ENCODE measurements at places on chromosomes 2 and 18. TPM values are rescaled to one million over a fixed set of nuclear protein-coding genes. Genes with fewer than 3 reads are reported as not detected.

SPP2 gene
- total RNA-seq: not detected

GKN2 gene
- total RNA-seq: not detected

UBXN2A gene
- total RNA-seq: 16.9 TPM

NTSR2 gene
- total RNA-seq: not detected

CYP27A1 gene
- total RNA-seq: 2.0 TPM

SEPTIN2 gene
- 431 TPM for total RNA-seq

ALLC gene
- not detected for total RNA-seq

ZFP36L2 gene
- total RNA-seq: 34.3 TPM

DNAH7 gene
- 3.8 TPM for total RNA-seq

COL4A4 gene
- 6.0 TPM for total RNA-seq

AGXT gene
- not detected for total RNA-seq
